ENCODE measurements at places on chromosomes 5 and 9.

- peak; percentile 40 for DNase-seq
Measured at GRCh38 chr5:165616490-165617405, 2111.3 kb downstream of the MAT2B start.

DNA sequence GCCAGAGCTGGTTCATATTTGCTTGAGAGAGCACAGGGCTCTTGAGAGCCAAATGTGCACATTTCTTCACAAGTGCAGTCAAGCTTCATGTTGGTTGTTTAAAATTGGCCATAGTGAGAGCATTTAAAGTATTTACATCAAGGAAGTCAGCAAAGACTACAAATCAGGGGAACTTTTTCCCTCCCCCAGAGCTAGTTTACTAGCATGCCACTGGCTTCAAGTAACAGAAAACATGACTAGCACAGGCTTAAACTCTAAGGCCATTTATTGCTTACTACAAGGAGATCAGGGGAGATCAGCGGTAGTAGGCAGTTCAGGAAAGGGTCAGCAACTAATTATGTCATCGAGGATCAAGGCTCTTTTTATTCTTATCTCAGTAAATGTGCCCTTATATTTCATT, 11.0 kb upstream of the CCDC171 start:
- DNase-seq = no peak

GRCh38 chr5:104088876-104089778, 526.5 kb upstream of the NUDT12 start:
- DNase-seq = peak; percentile 68

DNA sequence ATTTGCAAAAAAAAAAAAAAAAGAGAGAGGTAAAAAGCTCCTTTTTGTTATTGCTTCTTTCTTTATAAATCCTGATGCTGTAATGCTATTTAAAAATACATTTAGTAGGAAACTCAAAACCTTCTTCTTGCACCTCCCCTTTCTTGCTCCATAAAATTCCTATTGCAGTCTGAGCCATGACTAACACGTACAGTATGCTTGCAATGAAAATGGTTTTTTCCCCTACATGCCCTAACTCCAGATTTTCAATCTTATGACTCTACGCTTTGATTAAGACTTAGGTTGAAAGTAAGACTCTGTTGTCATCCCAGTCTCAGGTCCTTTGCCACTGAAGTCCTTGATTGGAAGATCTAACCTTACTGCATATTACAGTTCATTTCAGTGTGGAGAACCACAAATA, 23.9 kb downstream of the FGF10 start:
- DNase-seq = no peak

- no peak for DNase-seq
Measured at GRCh38 chr5:54309276-54309675, 1.1 kb downstream of the ARL15 start.

- no peak for DNase-seq
Measured at GRCh38 chr9:72893437-72893836, 59.4 kb downstream of the ALDH1A1 start.

GRCh38 chr5:124264499-124264898, 481.9 kb downstream of the ZNF608 start:
- peak; percentile 49 for DNase-seq

DNA sequence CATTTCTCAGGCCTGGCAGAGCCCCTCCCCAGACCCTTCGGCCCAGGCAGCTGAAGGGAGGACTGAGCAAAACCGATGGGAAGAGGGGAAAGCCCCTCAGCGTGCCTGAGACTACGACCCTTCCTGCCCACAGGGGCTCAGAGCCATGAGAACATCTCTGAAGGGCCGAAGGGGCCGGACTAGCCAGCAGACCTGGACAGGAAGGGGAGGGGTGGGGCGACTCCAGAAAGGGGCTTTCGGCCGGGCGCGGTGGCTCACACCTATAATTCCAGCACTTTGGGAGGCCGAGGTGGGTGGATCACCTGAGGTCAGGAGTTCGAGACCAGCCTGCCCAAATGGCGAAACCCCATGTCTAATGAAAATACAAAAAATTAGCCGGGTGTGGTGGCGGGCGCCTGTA, 85.8 kb upstream of the PHYKPL start:
- no peak for DNase-seq

GRCh38 chr5:115124741-115125140, 45.0 kb downstream of the TRIM36 start:
- DNase-seq = no peak

- DNase-seq = peak; percentile 11
Measured at GRCh38 chr5:31889001-31889561, 250.2 kb downstream of the PDZD2 start.

DNA sequence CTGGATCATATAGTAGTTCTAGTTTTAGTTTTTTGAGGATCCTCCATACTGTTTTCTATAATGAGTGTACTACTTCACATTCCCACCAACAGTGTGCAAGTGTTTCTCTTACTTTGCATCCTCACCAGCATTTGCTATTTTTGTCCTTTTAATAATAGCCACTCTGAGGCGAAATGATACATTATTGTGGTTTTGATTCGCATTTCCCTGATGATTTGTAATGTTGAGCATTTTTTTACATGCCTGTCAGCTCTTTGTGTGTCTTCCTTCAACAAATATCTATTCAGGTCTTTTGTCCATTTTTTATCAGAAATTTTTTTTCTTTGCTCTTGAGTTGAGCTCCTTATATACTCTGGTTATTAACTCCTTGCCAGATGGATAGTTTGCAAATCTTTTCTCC, 114.0 kb downstream of the ADAMTSL1 start:
- DNase-seq = peak; percentile 86

- DNase-seq = no peak
Measured at GRCh38 chr5:164186550-164186949, 681.1 kb downstream of the MAT2B start.

GRCh38 chr5:153237671-153238332, 252.7 kb upstream of the GRIA1 start:
- no peak for DNase-seq

GRCh38 chr5:109199799-109200620, 209.8 kb downstream of the PJA2 start:
- no peak for DNase-seq

- no peak for DNase-seq
Measured at GRCh38 chr9:133051281-133051900, 10.4 kb upstream of the CEL start.

GRCh38 chr9:32587901-32588300, 14.9 kb upstream of the NDUFB6 start:
- peak; percentile 78 for DNase-seq

DNA sequence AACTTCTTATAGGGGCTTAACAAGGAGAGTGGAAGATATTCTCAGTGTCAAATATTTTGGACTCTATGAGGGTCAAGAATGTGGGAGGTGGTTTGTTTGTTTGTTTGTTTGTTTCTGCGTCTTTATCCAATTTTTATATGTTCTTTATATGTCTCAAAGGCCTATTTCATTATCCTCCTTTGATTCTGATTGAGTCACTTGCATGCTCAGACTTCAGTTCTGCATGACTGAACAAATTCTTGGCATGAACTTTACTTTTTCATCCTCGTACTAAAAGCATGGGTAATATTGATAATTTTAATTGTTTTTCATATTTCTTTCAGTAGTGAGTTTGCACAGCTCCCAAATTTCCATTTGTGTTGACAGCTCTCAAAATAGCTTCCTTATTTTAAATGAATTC, 19.2 kb upstream of the ERBIN start:
- DNase-seq = peak; percentile 67

GRCh38 chr5:64873441-64873840, 104.7 kb downstream of the CWC27 start:
- DNase-seq = no peak

GRCh38 chr5:143213851-143214363, 189.6 kb downstream of the NR3C1 start:
- DNase-seq = peak; percentile 46

DNA sequence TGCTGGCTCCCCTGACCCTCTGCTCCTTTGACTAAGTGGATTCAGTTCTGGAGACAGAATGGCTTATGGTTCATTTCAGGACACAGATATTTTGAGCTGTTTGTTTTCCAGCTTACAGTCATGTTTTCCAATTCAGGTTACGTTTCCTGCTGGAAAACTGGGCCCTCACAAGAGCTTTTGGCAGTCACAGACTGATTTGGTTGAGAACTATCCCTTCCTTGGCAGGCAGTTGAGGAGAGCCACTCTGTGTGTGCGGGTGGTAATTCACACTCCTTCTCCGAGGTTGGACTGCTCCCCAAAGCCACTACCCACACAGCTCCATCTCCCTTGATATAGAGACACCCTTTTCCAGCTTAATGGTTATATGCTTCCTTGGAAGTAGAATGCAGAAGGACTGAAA, 534.5 kb downstream of the TMEM38B start:
- no peak for DNase-seq

DNA sequence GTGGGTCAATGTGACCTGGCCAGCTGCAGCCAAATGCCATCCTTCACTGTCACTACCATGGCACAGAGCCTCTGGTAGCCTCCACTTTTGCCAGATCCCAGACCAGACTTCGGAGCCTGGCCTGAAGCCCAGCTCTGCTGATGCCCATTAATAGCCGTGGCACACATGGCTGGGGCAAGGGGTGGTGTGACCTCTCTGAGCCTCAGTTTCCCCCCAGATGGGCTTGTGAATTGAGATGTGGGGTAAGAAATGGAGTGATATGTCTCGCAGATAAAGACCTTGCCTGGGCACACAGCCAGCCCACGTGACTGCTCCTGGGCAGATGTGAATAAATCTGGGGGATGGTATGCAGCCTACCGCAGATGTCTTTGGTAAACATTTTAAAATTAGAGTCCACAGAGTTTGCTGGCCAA, 13.9 kb downstream of the SUSD3 start:
- peak; percentile 58 for DNase-seq

DNA sequence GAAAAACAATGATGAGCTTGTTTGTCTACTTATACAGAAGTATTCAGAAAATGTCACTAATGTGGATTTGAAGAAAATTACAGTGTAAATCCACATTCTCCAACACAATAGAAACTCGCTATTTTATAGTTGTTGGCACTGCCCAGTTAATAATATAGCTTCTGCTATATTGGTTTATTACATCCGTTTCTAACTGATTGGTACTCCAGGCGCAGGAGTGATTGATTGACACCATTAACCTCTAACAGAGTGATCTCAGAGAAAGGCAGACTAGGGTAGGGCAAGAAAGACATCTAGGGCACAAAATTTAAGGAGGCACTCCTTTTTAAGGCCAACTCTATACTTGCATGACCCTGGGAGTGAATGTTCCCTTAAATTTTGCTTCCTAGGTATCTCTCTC, 84.0 kb upstream of the MIER3 start:
- DNase-seq = no peak

DNA sequence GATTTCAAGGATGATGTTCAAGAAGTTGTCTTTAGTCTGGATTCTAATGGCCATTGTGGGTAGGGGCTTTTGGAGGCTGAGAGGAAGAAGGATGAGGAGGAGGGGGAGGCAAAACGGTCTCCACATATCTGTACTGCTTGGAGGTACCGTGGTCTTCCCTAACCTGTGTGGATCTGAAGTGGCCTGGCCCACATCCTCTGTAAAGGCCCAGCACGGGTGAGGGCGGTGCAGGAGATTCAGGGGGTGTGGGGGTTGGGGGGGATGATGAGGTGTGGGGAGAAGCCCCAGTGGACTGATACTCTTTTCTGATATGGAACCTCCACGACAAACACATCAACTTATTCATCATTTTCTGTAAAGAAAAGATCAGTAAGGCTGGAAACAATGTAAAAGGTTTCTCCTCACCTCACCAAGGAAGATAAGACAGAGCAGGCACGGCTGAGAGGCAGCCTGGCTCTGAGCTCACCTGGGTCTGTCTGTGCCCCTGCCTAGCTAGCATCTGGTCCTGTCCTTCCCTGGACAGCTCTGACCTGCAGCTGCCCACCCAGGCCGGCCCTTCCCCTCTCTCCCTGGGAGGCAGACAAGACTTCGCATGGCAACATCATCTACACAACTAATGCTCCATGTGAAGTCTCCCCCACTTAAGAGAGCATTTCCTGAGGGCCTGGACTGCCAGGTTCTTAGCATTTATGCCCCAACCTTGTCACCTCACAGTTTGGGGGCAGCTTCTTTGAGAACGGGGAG, 5.6 kb upstream of the IL3 start:
- no peak for DNase-seq

GRCh38 chr9:72807765-72808445, 144.9 kb downstream of the ALDH1A1 start:
- DNase-seq = no peak

GRCh38 chr9:31275419-31275818, 1109.0 kb upstream of the ACO1 start:
- DNase-seq = no peak

DNA sequence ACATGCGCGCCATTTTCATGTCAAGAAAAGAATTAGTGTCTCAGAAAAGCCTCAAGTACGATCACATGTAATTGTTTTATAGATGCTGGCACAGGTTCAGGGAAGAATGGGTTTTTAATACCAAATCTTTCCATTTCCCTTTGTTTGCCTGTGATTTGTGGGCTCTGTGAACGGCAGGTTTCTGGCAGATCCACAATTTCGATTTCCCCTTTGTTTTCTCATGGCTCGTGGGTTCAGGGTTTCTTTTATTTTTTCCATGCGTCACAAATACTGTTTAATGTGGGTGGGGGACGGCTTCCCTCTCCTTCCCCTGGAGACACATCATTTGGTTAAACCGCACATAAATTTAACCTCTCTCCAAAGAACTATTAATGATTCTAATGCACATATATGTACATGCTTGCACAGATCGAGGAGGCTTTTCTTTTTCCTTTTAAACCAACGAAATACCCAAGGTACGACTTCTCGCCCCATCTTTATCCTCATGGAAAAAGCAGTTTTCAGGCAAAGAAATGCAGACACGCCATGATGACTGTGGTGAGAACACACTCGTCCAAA, 195.9 kb downstream of the SLIT3 start:
- DNase-seq = no peak

DNA sequence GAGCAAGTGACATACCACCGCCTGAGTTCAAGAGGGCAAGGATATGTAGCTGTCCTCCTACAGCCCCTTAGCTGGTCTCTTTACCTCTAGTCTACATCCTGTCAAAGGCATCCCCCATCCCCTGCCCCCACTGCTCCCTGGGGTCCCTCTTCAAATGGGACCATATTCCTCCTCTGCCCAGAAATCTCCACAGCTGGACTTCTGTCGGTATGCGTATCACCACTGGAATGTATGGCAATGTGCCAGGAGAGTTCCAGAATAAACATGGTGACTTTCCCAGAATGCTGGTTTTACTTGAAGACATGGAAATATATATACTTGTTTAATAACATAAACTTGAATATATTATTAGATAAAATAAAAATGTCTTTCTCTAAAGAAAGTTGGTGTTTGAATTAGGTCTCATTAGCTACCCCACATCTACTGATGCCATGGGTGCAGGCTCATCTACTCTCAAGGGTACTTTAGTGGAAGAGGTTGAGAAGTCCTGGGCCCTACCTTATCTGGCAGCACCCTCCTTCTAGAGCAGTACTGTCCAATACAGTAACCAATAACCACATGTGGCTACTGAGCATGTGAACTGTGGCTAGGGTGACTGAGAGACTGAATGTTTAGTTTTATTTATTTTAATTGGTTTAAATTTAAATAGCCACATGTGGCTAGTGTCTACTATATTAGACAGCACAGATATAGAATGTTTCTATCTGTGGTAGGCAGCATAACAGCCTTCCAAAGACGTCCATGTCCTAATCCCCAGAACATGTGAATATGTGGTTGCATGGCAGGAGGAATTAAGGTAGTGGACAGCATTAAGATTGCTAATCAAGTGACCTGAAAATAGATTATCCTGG, 181.7 kb upstream of the SLC30A5 start:
- DNase-seq = peak; percentile 66

GRCh38 chr9:89036891-89037290, 45.6 kb downstream of the S1PR3 start:
- no peak for DNase-seq

GRCh38 chr9:71146511-71146910, 25.1 kb upstream of the TRPM3 start:
- no peak for DNase-seq

- DNase-seq = no peak
Measured at GRCh38 chr9:88237991-88238571, 99.8 kb upstream of the SPATA31C2 start.

- peak; percentile 2 for DNase-seq
Measured at GRCh38 chr5:51829230-51829629, 446.0 kb downstream of the ISL1 start.

Measured in astrocyte (in vitro differentiated cells and primary cell).